ENCODE measurements at places on chromosomes 2 and 18.

DNA sequence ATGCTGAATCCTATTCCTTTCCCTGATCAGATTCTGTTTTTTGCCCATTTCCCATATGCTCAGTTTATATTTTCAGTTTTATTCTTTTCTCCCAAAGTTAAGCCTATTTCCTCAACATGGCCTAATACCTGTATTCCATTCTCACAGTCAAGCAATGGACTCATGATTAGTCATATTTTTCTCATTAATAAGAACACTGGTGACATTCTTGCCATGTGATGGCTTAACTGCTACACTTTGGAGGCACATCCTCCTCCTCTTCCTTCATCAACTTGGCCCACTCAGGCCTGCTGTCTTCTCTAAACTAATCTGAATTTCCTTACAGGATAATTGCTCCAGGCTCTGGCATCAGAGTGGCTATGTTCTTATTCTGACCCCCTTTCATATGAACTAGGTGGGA, 679.2 kb downstream of the NYAP2 start:
- DNase-seq, result no peak

DNA sequence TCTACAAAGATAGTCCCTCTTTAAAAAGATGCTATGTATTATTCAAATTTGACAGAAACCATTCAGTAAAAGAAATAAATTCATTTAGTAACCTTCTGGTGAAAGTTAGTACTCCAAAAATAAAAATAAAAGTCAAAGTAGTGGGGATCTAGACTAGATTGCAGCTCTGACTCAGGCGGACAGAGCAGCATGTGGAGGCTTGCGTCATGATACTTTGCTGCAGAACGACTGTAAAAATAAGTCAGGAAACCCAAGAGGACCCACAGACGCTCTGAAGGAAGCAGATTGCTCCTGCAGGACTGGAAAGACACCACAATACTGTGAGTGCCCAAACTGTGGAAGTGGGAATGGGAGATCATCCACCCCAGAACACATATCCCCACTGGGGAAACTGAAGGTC, 301.9 kb downstream of the RIT2 start:
- DNase-seq, result no peak

- DNase-seq, result no peak
Observed at GRCh38 chr2:119190321-119191111, 32.0 kb upstream of the C1QL2 start.

DNA sequence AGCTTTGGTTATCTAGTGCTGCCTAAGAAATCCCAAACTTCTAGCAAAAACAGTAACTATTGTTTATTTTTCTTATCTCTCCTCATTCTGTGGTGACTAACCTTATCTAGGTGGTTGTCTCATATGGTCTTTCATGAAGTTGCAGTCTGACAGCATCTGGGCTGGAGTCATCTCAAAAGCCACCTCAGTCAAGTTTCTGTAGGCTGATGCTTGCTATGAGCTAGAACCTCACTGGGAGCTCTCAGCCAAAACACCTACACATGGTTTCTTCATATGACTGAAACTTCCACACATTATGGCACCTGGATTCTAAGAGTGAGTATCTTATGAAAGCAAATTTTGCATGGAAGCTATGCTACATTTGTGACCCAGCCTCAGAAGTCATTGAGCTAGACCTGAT, 596.4 kb upstream of the VRK2 start:
- DNase-seq, result no peak

GRCh38 chr2:183149489-183149888, 25.2 kb downstream of the NUP35 start:
- no peak for DNase-seq

GRCh38 chr2:9983401-9984216, 32.1 kb downstream of the GRHL1 start:
- DNase-seq, result no peak

GRCh38 chr2:168137510-168138180, 109.8 kb downstream of the STK39 start:
- no peak for DNase-seq

GRCh38 chr2:39050109-39050508, 70.7 kb downstream of the SOS1 start:
- no peak for DNase-seq

DNA sequence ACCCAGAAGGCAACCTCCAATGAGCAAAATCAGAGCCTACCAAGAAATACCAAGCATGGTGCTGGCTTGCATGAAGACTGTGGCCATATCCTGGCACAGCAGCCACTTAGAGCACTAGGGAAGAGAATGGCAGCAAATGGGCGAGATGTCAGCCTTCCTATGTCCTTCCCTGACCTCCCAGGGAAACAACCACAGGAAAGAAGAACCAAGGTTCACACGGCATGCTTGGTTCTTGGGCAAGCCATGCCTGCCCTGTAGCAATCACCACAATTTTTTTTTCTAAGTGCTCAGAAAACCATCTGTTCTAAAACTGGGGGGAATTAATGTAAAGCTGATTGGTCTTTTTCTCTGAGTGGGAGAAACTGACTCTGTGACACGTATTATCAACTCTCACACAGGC, 27.8 kb downstream of the GALNT14 start:
- DNase-seq, result no peak

- no peak for DNase-seq
Observed at GRCh38 chr2:217163987-217164386, 304.1 kb upstream of the TNP1 start.

- no peak for DNase-seq
Observed at GRCh38 chr2:152078023-152078422, 20.8 kb downstream of the CACNB4 start.

GRCh38 chr2:207223051-207223450, 57.3 kb upstream of the KLF7 start:
- peak; percentile 39 for DNase-seq

DNA sequence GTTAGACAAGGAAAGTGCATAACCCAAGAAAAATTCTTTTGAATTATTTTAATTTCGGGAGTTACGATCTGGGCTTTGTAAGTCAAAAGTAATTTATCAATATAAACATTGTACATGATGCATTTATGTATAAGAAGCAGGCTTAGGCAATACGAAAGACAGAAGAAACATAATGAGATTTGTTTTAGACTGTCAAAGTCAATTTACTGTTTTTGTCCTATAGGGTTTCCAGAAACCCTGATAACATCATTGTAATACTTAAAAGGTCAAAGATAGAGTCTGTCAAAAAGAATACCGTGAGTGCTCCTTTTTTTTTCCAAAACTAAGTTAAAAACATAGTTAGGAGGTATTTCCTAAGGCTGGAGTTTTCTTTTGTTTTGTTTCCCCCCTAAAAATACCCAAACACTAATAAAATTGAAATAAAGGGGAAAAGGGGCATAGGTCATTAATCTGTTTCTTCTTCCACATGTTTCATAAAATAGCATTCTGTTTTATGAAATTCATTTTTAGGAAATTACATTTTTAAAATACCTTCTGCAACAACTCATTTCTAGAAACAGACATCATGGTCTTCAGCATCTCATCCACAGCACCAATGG, 16.1 kb downstream of the C1D start:
- no peak for DNase-seq

GRCh38 chr2:43692428-43692994, 16.3 kb upstream of the C1GALT1C1L start:
- DNase-seq, result no peak

DNA sequence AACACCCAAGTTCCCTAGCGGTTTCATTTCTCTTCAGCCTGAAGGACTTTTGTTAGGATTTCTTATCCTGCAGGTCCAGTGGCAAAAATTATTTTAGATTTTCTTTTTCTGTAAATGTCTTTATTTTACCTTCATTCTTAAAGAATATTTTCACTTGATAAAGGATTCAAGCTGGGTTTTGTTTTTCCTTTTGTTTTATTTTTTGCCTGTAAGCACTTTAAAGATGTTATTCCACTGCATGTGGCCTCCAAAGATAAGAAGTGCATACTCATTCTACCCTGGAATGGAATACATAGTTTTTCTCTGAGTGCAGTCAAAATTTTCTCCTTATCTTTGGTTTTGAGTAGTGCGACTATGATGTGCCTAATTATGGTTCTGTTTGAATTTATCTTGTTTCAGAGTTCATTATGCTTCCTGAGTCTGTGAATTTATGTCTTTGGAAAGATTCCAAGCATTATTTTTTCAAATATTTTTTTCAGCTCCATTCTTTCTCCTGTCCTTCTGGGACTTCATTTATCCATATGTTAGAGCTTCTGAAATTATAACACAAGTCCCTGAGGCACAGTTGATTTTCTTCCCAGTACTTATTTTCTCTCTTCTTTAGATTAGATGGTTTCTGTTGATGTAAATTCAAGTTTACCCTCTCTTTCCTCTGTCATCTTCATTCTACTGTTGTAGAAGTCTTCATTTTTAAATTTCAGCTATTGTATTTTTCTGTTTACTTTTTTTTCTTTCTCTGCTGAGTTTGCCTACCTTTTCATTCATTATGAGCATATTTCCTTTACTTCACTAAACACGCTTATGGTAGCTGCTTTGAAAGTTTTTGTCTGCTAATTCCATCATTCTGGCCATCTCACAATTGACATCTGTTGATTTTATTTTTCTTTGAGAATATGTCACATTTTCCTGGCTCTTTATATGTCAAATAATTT, 69.6 kb downstream of the MAPRE2 start:
- DNase-seq, result no peak

- DNase-seq, result no peak
Observed at GRCh38 chr18:35244671-35245070, 3.8 kb downstream of the ZNF397 start.

- DNase-seq, result no peak
Observed at GRCh38 chr2:191462370-191462769, 215.6 kb upstream of the NABP1 start.

DNA sequence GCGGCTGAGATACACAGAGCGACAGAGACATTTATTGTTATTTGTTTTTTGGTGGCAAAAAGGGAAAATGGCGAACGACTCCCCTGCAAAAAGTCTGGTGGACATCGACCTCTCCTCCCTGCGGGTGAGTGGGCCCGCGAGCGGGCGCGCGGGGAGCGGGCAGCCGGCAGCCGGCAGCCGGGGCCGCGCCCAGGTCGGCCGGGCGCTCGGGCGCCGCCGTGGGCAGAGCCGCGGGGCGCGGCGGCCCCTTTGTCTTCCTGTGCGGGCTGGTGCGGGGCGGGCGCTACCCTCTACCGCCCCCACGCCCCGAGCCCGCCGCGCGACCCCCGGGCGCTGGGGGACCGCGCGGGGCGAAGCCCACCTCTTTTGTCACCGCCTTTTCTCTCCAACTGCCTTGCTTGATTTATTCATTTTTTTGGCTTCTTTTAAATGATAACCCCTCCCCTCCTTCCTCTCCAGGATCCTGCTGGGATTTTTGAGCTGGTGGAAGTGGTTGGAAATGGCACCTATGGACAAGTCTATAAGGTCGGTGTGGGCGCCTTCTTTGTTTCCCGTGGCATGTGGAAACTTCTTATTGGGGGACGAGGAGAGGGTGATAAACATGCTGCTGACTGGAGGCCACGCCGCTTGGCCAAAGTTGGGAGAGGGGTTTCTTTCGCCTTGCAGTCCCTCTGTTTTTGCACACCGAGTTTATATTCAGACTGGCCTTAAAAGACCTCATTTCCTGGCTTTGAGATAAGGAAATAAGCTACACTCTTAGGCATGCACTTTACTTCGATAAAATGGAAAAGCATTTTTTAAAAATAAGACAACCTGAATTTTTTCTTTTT, 722 bp downstream of the MAP4K4 start:
- peak; percentile 41 for DNase-seq

GRCh38 chr2:205860181-205860580, 177.9 kb downstream of the NRP2 start:
- DNase-seq, result no peak

- DNase-seq, result no peak
Observed at GRCh38 chr2:116810071-116810470, 1004.4 kb upstream of the DDX18 start.

All from SJCRH30 (cell line).